GM23248 (cell line): ENCODE measurements at places on chromosomes 6 and 20.

- peak; percentile 41 for DNase-seq
Observed at GRCh38 chr6:143068001-143068400, 7.3 kb downstream of the AIG1 start.

- no peak for DNase-seq
Observed at GRCh38 chr20:56369179-56369578, 10.4 kb downstream of the FAM210B start.

- DNase-seq = peak; percentile 69
Observed at GRCh38 chr6:63636518-63637021, 968 bp downstream of the PHF3 start.

GRCh38 chr6:134419716-134420115 lies 101.8 kb upstream of the SGK1 start:
- peak; percentile 18 for DNase-seq

GRCh38 chr6:101765281-101765680 lies 371.8 kb downstream of the GRIK2 start:
- no peak for DNase-seq

GRCh38 chr20:57062696-57063270 lies 203.7 kb downstream of the BMP7 start:
- DNase-seq = no peak

GRCh38 chr20:20017844-20018185 lies 653 bp downstream of the NAA20 start:
- peak; percentile 50 for DNase-seq

DNA sequence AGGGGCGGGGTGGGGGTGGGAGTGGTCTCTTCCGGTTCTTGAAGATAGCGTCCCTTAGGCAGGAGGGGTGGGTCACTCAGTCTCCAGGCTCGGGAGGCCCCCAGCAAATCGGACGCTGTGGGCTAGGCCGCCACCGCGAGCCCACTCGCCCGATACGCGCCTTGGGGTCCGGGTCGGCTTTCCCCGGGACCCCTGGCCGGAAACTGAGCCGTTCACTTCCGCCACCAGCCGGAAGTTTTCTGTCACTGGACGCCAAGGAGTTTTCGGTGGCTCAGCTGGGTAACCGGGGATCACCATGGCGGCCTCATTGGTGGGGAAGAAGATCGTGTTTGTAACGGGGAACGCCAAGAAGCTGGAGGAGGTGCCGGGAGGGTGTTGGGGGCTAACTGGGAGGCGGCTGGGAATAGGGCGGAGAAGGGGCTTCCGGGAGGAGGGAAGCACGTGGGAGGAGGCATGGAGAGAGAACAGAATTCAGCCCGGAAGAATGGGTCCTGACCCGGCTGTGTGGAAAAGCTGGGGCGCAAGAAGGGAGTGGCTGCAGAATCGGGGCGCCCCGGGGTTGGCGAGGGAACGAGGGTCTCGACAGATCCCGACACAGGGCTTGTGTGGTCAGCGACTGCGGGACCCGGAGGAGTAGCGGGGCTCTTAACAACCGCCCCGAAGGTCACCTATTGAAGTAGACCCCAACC lies at the start of gene ITPA:
TSS of gene ITPA (plus strand) at position 242 of the 689 bp plus-strand sequence. CDS start at position 296, 54 bp downstream.
- peak; percentile 64 for DNase-seq

GRCh38 chr6:82217018-82217586 lies 30.4 kb downstream of the IBTK start:
- no peak for DNase-seq

GRCh38 chr6:79672631-79673111 lies 41.5 kb downstream of the SH3BGRL2 start:
- peak; percentile 33 for DNase-seq

DNA sequence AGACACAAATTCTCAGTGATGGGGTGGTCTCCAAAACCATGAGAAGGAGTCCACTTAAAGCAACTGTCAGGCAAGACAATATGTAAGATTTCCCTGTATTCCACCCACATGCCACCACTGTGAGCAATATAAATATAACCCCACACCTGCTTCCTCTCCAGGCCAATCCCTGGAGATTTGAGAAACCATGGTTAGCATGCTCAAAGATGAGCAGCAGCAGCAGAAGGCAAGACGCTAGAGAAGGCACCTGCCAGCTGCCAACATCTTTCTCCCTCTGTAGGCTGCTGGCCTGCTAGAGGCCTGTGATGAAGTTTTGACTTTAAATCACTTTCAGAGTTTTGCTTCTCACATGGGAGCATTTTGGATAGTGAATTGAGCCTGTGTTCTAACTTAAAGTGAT lies 7.9 kb upstream of the SOD2 start:
- DNase-seq = peak; percentile 45

- DNase-seq = no peak
Observed at GRCh38 chr6:10746915-10747250, 722 bp upstream of the TMEM14B start.

- no peak for DNase-seq
Observed at GRCh38 chr6:13248994-13249393, 79.3 kb downstream of the TBC1D7 start.

- DNase-seq = no peak
Observed at GRCh38 chr20:18705910-18706309, 107.7 kb upstream of the SCP2D1 start.

GRCh38 chr6:127641905-127642304 lies 64.9 kb downstream of the C6orf58 start:
- peak; percentile 60 for DNase-seq

DNA sequence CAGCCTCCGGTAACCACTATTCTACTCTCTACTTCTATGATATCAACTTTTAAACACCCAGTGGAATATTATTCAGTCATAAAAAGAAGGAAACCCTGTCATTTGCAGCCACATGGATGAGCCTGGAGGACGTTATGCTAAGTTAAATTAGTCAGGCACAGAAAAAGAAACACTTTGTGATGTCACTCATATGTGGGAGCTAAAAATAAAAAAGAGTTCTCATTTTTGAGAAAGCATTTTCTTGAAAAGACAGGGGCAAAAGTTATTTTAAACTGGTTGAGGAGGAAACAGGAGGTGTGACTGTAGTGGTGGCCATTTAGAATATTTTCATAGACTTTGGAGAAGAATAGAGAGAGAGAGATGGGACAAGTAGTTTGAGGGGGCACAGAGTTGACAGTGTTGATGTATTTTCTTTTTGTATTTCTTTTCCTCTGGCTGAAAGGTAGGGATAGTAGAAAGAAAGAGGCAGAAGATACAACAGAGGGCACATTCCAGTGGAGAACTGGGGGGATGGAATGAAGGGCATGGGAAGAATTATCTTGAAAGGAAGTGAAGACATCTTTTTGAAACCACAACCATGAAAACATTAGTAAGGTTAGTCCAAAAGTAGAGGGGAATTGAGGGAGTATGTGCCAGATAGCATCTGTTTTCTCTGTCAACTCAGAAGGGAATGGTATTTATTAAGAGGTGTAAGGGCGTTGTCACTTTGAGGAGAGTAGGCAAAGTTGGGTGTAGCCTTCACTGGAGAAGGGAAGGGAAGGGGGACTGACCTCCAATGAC lies 181.3 kb upstream of the GMDS start:
- peak; percentile 64 for DNase-seq

DNA sequence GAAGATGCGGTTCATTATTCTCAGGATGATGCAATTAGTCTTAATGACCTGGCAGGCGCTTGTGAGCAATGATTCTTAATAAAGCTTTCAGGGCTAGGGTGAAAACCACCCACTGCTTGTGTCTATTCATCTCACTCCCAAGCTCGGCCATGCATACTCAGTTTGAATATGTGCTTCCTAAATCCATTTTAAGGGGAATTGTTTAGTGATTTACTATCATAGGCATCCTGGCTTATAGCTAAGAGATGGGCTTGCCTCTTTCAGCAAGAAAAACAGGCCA lies 141.1 kb upstream of the SLC24A3 start:
- no peak for DNase-seq

DNA sequence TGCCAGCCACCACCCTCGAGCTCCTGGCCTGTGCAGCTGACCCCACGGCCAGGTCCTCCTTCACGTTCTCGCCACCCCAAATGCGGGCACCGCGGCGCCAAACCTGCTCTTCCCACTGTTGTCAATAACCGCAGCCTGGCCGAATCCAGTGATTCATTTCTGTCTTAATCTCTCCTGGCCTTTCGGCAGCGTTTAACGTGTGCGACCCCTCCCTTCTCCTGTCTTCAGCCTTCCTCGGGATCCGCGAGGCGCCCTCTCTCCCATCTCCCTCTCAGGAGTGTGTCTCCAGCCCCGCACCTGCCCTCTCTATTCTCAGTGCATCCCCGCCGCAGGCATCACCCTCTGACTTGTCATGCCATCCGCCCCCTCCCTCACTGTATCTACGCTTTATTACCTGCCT lies 91.4 kb downstream of the THBS2 start:
- peak; percentile 49 for DNase-seq

GRCh38 chr6:14721103-14721758 lies 524.6 kb upstream of the JARID2 start:
- peak; percentile 53 for DNase-seq

DNA sequence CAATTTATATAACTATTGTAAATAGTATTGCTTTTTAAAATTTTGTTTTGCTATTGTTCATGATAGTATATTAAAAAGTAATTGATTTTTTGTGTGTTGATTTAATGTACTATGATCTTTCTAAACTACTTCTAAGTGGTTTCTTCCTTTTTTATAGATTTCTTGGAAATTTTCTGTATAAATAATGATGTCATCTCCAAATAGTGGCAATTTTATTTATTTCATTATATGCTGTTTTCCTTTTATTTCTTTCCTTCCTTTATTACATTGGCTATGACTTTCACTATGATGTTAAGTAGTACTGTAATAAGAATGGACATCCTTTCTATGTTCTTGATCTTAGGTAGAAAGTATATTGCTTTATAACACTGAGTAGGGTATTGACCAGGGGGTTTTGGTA lies 451.5 kb upstream of the SPTLC3 start:
- DNase-seq = no peak

DNA sequence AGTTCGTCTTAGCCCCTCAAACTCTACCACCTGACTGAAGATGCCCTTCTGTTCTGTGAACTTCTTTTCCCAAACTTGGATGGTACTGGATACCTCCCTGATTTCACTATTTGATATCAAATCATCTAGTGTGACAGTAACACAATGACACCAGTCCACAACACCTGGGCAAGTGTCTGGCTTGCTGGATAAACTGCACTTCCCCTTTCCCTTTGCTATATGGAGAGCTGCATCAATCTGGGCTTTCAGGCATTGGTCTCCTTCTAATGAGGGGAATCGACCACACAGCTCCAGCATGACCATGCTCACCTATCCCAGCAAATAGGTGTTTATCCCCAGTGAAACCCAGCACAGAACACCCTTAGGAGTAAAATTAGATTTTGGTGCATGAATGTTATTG lies 3.1 kb downstream of the F13A1 start:
- no peak for DNase-seq

DNA sequence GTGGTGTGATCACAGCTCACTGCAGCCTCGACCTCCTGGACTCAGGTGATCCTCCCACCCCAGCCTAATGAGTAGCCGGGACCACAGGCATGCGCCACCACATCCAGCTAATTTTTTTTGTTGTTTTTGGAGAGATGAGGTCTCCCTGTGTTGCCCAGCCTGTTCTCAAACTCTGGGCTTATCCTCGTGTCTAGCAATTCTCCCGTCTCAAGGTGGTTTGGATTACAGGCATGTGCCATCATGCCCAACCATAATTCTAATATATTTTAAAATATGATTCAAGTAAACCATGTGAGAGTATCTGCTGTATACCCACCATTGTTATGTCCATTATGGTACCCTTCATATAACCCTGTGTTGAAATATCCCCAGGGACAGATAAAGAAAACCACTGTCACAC lies 60.3 kb upstream of the C20orf144 start:
- DNase-seq = no peak

DNA sequence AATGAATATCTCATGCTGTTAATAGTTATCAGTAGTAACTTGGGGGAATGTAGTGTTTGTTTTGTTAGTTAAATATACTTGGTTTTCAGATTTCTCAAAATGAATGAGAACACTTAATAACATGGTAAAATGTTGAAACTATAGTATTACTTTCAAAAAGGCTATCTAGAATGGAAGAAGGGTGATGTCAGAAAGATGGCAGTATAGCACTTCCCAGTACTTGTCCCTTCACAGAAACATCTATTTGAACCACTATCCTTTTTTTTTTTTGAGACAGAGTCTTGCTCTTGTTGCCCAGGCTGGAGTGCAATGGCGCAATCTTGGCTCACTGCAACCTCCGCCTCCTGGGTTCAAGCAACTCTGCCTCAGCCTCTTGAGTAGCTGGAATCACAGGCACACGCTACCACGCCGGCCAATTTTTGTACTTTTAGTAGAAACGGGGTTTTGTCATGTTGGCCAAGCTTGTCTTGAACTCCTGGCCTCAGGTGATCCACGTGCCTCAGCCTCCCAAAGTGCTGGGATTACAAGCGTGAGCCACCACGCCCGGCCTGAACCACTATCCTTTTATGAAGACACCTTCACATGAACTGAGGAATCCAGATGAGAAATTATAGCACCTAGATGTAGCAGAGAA lies 4.7 kb upstream of the ECHDC1 start:
- DNase-seq = no peak

DNA sequence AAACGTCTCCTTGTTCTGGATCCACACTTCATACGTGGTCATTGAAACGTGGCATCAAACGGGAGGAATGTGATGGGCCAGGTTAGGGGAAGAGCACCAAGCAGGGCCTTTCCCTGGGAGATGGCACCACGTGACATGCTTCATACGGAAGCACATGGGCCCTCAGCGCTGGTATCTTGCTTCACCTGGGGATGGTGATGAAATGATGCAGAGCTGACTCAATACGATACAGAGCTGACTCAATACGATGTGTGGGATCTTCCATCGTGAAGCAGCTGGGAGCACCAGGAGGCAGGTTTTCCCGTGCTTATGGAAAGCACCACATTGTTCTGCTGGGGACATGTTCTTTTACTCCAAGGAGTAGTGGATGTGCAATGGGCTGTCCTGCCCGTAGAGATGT lies 22.5 kb upstream of the TAGAP start:
- DNase-seq = no peak

DNA sequence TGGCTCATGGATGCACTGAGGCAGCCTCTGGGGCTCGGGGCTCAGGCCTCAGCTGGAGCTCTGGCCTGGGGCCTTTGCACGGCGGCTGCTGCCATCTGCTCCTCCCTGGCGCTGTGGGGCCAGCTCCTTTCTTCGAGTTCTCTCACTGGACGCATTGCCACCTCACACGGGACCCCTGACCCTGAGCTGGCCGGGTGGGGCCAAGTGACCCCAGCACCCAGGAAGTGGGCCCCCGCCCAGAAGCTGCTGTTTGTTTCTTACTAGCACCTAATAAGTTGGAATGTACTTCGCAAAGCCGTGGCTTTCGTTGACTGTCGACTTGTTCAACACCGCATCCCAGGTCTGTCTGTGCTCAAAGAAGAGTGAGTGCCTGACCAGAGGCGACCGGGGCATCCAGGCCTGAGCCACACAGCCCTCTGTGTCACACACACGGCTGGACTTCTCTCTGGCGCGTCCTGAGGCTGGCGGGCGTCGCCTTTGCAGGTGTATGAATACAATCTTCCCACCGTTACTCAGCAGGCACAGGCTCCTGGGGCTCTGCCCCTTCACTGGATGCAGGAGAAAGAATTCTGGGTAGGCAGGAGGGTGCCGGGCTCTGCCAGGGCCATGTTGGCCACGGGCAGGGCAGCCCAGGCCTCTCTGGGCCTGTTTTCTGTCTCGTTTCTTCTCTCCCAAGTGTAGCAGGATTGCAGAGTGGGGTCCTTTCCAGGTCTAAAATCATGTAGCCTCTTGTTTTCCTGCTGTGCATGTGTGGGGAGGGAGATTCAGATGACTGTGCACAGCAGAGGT lies 112.9 kb downstream of the DLL1 start:
- DNase-seq = no peak
